T-cell (primary cell): ENCODE measurements at places on chromosomes 1 and 21. TPM values are rescaled to one million over a fixed set of nuclear protein-coding genes. Genes with fewer than 3 reads are reported as not detected.

Gene SLC16A4
- total RNA-seq, result 0.69 TPM

- no peaks in the 10 kb centered on the region for H3K36me3 ChIP-seq
- H3K4me1 ChIP-seq, result no peaks in the 10 kb centered on the region
- H3K4me3 ChIP-seq, result no peak overlapping the region
- no peak for DNase-seq
- no peak overlapping the region for H3K27ac ChIP-seq
Measured at GRCh38 chr1:154682254-154682653, 74.3 kb upstream of the ADAR start.

Gene KRTAP7-1
- not detected for total RNA-seq

DNA sequence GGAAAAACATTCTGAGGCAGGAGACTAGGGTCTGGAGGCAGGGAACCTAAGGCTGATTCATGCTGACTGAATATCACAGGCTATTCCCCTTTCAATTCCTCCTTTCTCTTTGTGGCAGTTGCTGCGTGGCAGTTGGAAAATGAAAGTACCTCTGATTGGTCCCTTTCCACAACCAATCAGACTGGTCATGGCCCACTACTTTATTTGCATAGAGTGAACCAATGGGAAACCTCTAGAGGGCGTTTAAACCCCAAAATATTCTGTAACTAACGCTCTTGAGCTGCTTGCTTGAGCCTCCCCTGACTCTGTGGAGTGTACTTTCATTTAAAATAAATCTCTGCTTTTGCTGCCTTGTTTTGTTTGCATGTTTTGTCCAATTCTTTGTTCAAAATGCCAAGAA, 27.7 kb upstream of the VN1R5 start:
- no peaks in the 10 kb centered on the region for H3K4me1 ChIP-seq
- H3K4me3 ChIP-seq, result no peak overlapping the region
- H3K27ac ChIP-seq, result no peak overlapping the region

DNA sequence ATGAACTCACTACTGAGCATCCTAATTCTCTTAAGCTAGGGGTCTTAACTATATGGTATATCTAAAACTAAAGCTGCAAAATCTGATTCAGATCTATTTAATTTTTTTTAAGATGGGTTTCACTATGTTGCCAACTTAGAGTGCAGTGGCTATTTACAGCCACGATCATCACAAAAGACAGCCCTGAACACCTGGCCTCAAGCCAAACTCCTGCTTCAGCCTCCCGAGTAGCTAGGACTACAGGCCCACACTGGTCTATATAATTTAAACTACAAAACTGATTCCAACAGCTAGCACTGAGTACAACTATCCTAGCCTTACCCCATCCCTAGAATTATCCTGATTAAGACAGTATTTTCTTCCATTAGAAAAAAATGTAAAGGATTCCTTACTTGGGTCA, 37.1 kb downstream of the EIF4G3 start:
- no peaks in the 10 kb centered on the region for H3K27me3 ChIP-seq
- H3K36me3 ChIP-seq, result no peaks in the 10 kb centered on the region
- no peak overlapping the region for H3K27ac ChIP-seq

Gene GBP5
- 114 TPM for total RNA-seq

Gene TEDDM1
- total RNA-seq, result not detected

- no peak for DNase-seq
- H3K4me3 ChIP-seq, result no peak overlapping the region
- peaks cover 4% of the 10 kb centered on the region for H3K27me3 ChIP-seq
- no peaks in the 10 kb centered on the region for H3K36me3 ChIP-seq
- H3K4me1 ChIP-seq, result peaks cover 9% of the 10 kb centered on the region
Measured at GRCh38 chr1:214503553-214503952, 47.8 kb downstream of the PTPN14 start.

- no peaks in the 10 kb centered on the region for H3K4me1 ChIP-seq
- no peaks in the 10 kb centered on the region for H3K36me3 ChIP-seq
- no peaks in the 10 kb centered on the region for H3K27me3 ChIP-seq
- DNase-seq, result no peak
Measured at GRCh38 chr1:219910716-219911115, 17.6 kb downstream of the SLC30A10 start.

Gene KDF1
- total RNA-seq, result 2.8 TPM

Gene AKR1A1
- 57.5 TPM for total RNA-seq

DNA sequence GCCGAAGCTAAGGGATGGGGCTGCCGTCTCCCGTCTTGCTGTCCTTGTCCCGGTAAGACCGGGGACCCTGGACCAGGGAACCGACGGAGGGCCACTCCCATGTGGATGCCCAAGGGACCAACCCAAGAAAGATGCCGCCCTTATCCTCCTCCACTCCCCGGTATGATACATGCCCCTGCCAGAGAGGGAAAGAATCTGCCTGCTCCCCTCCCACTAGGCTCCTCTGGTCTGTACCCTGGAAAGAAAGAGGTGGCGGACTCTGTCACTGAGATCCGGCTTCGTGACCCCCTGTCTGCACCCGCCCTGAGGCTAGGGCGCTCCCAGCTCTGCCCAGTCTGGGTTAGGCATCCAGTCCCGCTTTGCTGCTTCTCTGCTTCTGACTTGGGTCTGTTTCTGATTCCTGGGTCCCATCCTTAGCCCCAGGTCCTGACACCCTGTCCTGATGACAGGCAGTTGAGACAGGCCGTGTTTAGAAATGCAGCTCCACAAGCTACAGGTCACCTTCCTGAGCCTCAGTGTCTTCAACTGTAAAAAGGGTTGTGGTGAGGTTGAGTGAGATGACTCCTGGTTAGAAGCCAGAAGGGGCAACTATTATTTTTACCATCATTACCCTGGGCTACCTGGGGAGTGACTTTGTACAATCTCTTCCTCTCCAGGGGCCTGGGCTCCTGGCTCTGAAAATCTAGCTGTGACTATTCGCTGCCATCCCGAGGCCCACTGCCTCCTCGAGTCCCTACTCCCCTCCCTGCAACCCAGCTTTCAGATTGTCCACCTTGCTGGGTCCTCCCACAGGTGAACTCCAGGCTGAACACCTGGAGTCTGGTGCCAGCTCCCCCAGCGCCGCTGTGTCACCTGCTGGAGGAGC, 3.7 kb downstream of the MATN1 start:
- no peaks in the 10 kb centered on the region for H3K36me3 ChIP-seq
- H3K27me3 ChIP-seq, result no peaks in the 10 kb centered on the region
- DNase-seq, result no peak
- no peaks in the 10 kb centered on the region for H3K4me1 ChIP-seq
- H3K4me3 ChIP-seq, result peak overlapping the region; percentile 78

Gene HIPK1
- 103 TPM for total RNA-seq

Gene JAM2
- 0.99 TPM for total RNA-seq

DNA sequence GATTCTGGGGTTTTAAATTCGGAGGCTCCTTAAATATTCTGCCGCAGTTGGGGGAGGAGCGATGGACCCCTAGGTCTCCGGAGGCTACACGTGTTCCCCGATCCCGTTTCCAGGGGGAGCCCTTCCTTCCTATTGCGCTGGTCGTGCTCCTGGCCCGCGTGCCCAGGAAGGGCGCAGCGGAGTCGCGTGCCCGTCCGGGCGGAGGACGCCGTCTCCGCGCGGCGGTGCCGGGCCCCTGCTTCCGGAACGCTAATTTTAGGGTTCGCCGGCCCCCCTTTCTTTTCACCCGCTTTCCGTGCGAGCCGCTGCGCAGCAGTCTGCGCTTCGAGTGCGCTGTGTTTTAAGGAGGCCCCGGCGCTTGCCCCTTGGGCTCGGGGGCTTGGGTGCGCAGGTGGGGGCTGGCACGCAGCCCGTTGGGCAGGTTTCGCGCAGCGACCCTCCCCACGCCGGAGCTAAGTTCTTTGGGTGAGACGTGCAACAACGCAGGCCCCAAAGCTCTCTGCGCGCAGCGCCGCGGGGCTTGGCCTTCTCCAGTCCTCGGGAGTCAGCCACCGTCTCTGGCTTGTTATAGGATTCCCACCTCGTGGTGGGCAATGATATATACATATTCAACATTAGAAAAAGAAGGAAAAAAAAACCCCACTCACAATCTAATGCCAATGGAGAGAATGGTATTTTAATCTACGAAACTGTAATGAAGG, 43.5 kb upstream of the DNAJC6 start:
- H3K4me3 ChIP-seq, result peak overlapping the region; percentile 60
- no peaks in the 10 kb centered on the region for H3K36me3 ChIP-seq
- no peak overlapping the region for H3K27ac ChIP-seq
- peaks cover 7% of the 10 kb centered on the region for H3K4me1 ChIP-seq

Gene HES2
- not detected for total RNA-seq

DNA sequence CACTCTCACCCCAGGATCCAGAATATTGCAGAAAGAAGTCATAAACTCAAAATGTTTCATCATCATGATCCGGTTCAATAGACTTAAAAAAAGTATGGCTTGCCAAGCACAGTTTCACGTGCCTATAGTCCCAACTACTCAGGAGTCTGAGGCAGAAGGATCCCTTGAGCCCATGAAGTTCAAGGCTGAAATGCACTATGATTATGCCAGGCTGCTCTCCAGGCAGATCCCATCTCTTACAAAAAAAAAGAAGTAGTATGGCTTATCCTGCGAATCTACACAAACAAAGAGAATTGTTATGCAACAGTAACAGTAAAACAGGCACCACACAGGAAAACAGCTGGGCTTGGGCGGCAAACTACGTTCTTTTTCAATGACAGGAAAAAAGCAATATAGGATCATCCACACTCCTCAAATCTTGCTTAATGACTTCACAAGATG, 76.2 kb downstream of the EIF4G3 start:
- H3K4me1 ChIP-seq, result no peaks in the 10 kb centered on the region
- no peak for DNase-seq
- no peaks in the 10 kb centered on the region for H3K36me3 ChIP-seq
- H3K4me3 ChIP-seq, result no peak overlapping the region

DNA sequence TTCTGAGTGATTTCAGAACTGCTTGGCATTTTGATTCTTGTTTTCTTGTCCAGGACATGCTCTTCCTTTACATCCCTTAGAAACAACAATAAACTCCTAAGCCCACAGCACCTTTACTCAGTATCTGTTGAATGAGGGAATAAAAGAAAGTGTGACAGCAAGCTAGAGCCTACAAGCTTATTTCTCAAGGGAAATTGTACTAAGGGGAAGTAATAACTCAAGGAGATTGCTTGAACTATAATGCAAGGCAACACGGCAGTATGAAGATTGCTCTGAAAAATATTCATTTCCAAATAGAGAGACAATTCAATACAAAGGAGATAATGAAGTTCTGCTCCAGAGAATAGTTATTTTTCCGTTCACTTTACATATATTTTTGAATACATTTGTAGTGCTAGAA, 6.5 kb downstream of the OR6P1 start:
- no peak overlapping the region for H3K4me3 ChIP-seq
- H3K4me1 ChIP-seq, result no peaks in the 10 kb centered on the region
- no peaks in the 10 kb centered on the region for H3K27me3 ChIP-seq

Gene OLFM3
- not detected for total RNA-seq

Gene MEX3A
- total RNA-seq, result 0.58 TPM

- H3K27ac ChIP-seq, result no peak overlapping the region
- no peak for DNase-seq
- H3K4me1 ChIP-seq, result peaks cover 3% of the 10 kb centered on the region
- H3K4me3 ChIP-seq, result no peak overlapping the region
Measured at GRCh38 chr1:121413821-121414220, 229.0 kb downstream of the SRGAP2C start.

GRCh38 chr1:54557671-54558355, 9.8 kb downstream of the ACOT11 start:
- no peaks in the 10 kb centered on the region for H3K27me3 ChIP-seq
- no peak overlapping the region for H3K4me3 ChIP-seq
- H3K4me1 ChIP-seq, result no peaks in the 10 kb centered on the region
- no peak overlapping the region for H3K27ac ChIP-seq
- DNase-seq, result no peak

DNA sequence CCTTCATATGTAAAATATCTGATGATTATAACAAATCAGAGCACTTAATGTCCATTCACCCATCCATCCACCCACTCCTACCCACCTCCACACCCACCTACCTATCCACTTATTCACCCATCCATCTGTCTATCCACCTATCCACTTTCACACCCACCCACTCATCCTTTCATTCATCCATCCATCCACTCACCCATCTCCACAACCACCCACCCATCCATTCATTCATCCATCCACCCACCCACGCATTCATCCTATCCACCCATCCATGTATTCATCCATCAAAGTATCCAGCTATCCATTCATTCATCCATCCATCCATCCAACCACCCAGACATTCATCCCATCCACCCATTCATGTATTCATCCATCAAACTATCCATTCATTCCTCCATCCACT, 466.1 kb downstream of the AJAP1 start:
- DNase-seq, result no peak
- no peak overlapping the region for H3K4me3 ChIP-seq
- H3K27me3 ChIP-seq, result peaks cover 4% of the 10 kb centered on the region
- no peaks in the 10 kb centered on the region for H3K4me1 ChIP-seq

Gene TRIM17
- total RNA-seq, result 4.7 TPM

GRCh38 chr1:12314333-12314903, 84.6 kb downstream of the VPS13D start:
- H3K36me3 ChIP-seq, result peaks cover 87% of the 10 kb centered on the region
- DNase-seq, result no peak
- H3K4me1 ChIP-seq, result no peaks in the 10 kb centered on the region
- no peak overlapping the region for H3K27ac ChIP-seq
- no peaks in the 10 kb centered on the region for H3K27me3 ChIP-seq

GRCh38 chr1:205701420-205701819, 21.1 kb upstream of the SLC45A3 start:
- DNase-seq, result no peak
- H3K36me3 ChIP-seq, result no peaks in the 10 kb centered on the region
- H3K27ac ChIP-seq, result no peak overlapping the region
- H3K4me3 ChIP-seq, result no peak overlapping the region

Gene CR1L
- not detected for total RNA-seq

- peaks cover 37% of the 10 kb centered on the region for H3K36me3 ChIP-seq
- DNase-seq, result no peak
- H3K4me1 ChIP-seq, result no peaks in the 10 kb centered on the region
- no peak overlapping the region for H3K27ac ChIP-seq
- H3K27me3 ChIP-seq, result no peaks in the 10 kb centered on the region
- H3K4me3 ChIP-seq, result no peak overlapping the region
Measured at GRCh38 chr21:32315511-32316281, 17.0 kb downstream of the MRAP start.

Gene ANKRD65
- not detected for total RNA-seq

Gene RCC2
- total RNA-seq, result 35.9 TPM

Gene NTNG1
- not detected for total RNA-seq

- H3K36me3 ChIP-seq, result no peaks in the 10 kb centered on the region
- DNase-seq, result no peak
- no peak overlapping the region for H3K4me3 ChIP-seq
- no peak overlapping the region for H3K27ac ChIP-seq
- H3K4me1 ChIP-seq, result no peaks in the 10 kb centered on the region
- no peaks in the 10 kb centered on the region for H3K27me3 ChIP-seq
Measured at GRCh38 chr1:65698590-65698989, 94.1 kb upstream of the PDE4B start.

Gene AKR7A3
- 1.1 TPM for total RNA-seq

DNA sequence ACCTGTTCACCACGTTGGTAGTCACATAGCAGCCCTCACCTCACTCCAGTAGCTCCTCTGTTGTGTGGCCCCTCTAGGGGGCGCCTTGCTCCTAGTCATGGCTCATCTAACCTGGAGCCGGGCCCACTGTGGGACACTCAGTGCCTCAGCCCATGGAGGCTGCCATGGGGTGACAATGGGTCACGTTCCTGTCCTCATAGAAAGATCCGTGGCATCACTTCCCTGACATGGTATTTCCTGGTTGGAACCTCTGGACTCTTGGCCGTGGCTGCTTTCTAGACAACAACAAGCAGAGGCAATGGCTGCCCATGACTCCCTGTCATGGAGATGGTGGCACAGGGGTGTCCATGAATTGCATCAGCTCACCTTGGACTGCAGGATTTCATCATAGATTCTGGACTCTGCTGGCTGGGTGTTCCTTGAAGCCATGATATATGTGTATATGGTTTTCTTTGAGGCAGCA, 27.5 kb upstream of the SLAMF6 start:
- H3K36me3 ChIP-seq, result peaks cover 6% of the 10 kb centered on the region
- peaks cover 21% of the 10 kb centered on the region for H3K4me1 ChIP-seq
- no peaks in the 10 kb centered on the region for H3K27me3 ChIP-seq
- no peak overlapping the region for H3K27ac ChIP-seq
- DNase-seq, result peak; percentile 60
